ENCODE measurements at places on chromosomes 12 and 14. TPM values are rescaled to one million over a fixed set of nuclear protein-coding genes. Genes with fewer than 3 reads are reported as not detected.
A peak's percentile ranks its signal among the peaks of the same experiment; 100 is the strongest.

The PLEKHD1 gene
- 0.05 TPM for total RNA-seq

DNA sequence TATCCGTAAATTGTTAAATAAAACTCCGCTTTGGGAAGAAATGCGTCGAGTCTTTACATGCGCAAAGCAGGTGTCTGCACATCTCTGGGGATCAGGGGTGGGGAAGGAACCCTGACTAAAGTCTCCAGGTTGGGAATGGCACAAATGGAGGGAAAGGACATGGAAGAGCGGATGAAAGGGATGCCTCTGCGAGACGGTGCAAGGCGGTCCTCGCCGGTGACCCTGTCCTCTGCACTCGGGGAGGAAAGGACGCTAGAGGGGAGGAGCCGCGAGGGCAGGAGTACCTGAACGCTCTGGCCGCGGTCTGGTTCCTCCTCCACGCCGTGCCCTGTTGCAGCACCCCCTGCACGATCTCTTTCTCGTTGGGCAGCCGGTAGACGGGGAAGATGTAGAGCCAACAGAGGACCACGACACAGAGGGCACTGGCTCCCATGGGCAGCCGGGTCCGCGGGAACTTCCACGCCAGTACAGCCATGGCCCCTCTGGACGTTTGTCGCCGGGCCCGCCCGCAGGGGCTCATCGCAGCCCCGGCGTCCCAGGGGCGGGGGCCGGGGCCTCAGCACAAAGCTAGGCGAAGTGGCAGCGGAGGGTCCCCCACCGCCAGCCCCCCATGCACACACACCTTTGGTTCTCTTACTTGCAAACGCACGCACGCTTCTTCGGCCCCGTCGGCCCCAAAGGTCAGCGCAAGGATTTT, 646 bp downstream of the ST8SIA1 start:
- peak; percentile 34 for DNase-seq

The TWF1 gene
- 17.4 TPM for total RNA-seq

GRCh38 chr12:89825591-89826449, 117.2 kb upstream of the ATP2B1 start:
- DNase-seq = no peak

DNA sequence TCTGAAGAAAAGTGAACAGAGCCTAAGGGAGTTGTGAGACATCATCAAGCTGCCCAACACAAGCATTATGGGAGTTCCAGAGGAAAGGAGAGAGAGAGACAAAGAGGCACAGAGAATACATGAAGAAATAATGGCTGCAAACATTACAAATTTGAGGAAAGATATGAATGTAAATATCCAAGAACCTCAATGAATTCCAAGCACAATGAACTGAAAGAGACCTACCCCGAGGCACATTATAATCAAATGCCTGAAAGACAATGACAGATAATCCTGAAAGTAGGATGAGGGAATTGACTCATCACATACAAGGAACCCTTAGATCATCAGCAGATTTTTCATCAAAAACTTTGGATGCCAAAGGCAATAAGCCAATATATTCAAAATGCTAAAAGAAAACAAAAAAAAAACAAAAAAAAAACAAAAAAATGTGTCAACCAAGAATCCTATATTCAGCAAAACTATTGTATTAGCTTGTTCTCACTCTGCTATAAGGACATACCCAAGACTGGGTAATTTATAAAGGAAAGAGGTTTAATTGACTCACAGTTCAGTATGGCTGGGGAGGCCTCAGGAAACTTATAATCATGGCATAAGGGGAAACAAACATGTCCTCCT, 37.8 kb downstream of the BCL2L14 start:
- no peak for DNase-seq

GRCh38 chr12:105100207-105100985, 7.1 kb upstream of the WASHC4 start:
- DNase-seq = no peak

- DNase-seq = no peak
Observed at GRCh38 chr14:36515105-36515593, 4.9 kb downstream of the NKX2-1 start.

The SERPINA6 gene
- not detected for total RNA-seq

DNA sequence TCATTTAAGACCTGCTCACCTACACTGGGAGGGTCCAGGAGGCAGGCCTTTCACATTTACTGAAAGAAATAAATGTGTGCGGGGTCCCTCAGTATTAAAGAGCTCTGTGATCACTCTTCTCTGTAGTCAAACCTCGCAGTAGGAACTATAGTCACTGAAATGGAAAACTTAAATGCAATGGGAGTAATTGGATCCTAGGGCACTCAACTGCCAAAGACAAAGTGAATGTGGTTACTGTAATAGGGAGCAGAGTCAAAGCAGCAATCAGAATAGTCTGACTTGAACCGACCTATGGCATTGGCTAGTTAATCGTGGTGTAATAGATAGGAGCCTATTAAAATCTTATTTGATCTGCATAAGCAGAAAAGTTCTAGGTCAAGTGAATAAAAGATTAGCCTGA, 26.6 kb upstream of the DYRK2 start:
- no peak for DNase-seq

The GLIPR1L1 gene
- total RNA-seq = not detected

The TCL1B gene
- total RNA-seq = not detected

- DNase-seq = no peak
Observed at GRCh38 chr12:115785548-115785947, 491.9 kb downstream of the MED13L start.

GRCh38 chr14:91250912-91251311, 6.4 kb upstream of the GPR68 start:
- DNase-seq = no peak

The LRRK2 gene
- total RNA-seq = not detected

DNA sequence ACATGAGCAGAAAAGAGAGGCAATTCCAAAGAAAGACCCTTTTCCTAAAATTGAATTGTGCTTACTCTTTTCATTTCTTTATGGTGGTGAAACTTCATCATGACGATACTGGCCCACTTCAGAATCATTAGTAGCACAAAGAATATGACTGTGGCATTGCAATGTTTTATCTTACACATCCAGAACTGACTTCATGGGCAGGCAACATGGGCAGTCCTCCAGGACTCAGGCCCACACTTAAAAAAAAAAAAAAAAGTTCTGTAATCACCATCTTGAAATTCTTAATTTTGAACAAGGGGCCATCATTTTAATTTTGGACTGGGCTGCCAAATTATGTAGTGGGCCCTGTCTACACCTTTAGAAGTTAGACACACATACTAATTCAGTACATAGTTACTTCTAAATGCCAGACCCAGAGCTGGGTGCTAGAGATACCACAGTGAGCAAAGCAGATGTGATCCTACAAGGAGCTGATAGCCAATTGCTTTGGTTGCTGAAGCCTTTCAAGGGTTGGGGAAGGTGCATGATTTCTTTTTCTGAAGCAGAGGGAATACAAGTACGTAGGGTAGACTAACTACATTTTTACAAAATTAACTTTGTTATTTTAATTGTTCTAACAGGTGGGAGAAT, 35.2 kb downstream of the HELB start:
- DNase-seq = no peak

DNA sequence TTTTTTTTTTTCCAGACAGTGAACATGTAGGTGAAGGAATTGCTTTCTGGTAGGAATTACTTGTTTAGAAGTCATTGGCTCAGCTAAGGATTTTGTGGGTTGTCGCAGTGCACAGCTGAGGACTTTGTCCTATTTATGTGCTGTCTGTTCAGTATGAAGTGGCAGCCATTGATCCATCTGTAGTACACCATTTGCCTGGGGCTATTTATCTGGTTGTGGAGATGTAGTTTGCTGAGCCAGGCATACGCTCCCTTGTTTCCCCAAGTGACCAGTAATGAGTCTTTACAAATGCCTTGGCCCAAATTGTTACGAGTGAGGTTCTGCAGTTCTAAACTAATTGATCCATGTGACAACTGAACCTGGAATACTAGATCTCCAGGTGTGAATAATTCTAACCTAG, 140.1 kb downstream of the NRXN3 start:
- no peak for DNase-seq

The LMNTD1 gene
- total RNA-seq = not detected

- DNase-seq = no peak
Observed at GRCh38 chr14:51284241-51284640, 44.2 kb downstream of the TMX1 start.

Measured in activated CD4-positive, alpha-beta T cell treated with anti-CD3 and anti-CD28 coated beads for 36 hours (primary cell).